ENCODE measurements at places on chromosomes 5 and 9. TPM values are rescaled to one million over a fixed set of nuclear protein-coding genes. Genes with fewer than 3 reads are reported as not detected.

GRCh38 chr9:89036383-89036782 lies 45.1 kb downstream of the S1PR3 start:
- H3K4me3 ChIP-seq: no peak overlapping the region
- H3K27ac ChIP-seq: peak overlapping the region; percentile 20
- no peaks in the 10 kb centered on the region for H3K36me3 ChIP-seq
- DNase-seq: no peak
- no peaks in the 10 kb centered on the region for H3K4me1 ChIP-seq

OR1Q1 gene
- not detected for total RNA-seq

GRCh38 chr5:116242343-116242742 lies 157.5 kb downstream of the COMMD10 start:
- DNase-seq: peak; percentile 36
- H3K27me3 ChIP-seq: no peaks in the 10 kb centered on the region

- no peaks in the 10 kb centered on the region for H3K36me3 ChIP-seq
- H3K4me1 ChIP-seq: peaks cover 5% of the 10 kb centered on the region
- H3K27ac ChIP-seq: no peak overlapping the region
These were observed 14.2 kb downstream of the GADD45G start for GRCh38 chr9:89619019-89619418.

- no peak overlapping the region for H3K27ac ChIP-seq
- H3K4me1 ChIP-seq: no peaks in the 10 kb centered on the region
- H3K36me3 ChIP-seq: peaks cover 30% of the 10 kb centered on the region
- no peak overlapping the region for H3K4me3 ChIP-seq
- DNase-seq: no peak
These were observed 9.1 kb upstream of the ZDHHC11 start for GRCh38 chr5:859798-860296.

DNA sequence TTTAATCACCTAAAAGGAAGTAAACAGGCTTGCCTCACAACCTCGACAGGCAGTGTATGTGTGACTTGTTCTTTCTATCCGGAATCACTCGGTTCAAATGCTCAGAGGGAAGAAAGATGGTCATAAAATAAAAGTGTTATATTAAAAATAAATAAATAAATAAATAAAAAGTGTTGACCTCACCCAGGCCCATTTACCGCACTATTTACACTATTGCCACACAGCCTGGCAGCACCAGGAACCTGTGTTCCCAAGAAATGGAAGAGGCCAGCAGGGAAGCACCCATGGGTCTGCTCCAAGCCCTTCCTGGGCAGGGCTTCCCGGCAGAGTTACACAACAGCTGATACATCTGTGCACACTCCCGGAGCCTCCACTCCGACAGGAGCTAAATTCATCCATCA lies 127.9 kb downstream of the EFNA5 start:
- H3K27me3 ChIP-seq: no peaks in the 10 kb centered on the region
- H3K4me1 ChIP-seq: peaks cover 8% of the 10 kb centered on the region
- DNase-seq: no peak
- no peak overlapping the region for H3K4me3 ChIP-seq

PLAC8L1 gene
- 0.47 TPM for total RNA-seq
